ENCODE measurements at places on chromosomes 6 and 20.
A peak's percentile ranks its signal among the peaks of the same experiment; 100 is the strongest.

GRCh38 chr6:11381801-11382513 is 149.5 kb upstream of the NEDD9 start:
- DNase-seq, result no peak

- DNase-seq, result no peak
These were observed 6.0 kb upstream of the VEGFA start for GRCh38 chr6:43763812-43764522.

- DNase-seq, result no peak
These were observed 182.8 kb downstream of the SMOC2 start for GRCh38 chr6:168623736-168624135.

GRCh38 chr6:159819932-159820640 is 20.0 kb downstream of the PNLDC1 start:
- no peak for DNase-seq

GRCh38 chr6:14166839-14167238 is 49.3 kb downstream of the CD83 start:
- no peak for DNase-seq

DNA sequence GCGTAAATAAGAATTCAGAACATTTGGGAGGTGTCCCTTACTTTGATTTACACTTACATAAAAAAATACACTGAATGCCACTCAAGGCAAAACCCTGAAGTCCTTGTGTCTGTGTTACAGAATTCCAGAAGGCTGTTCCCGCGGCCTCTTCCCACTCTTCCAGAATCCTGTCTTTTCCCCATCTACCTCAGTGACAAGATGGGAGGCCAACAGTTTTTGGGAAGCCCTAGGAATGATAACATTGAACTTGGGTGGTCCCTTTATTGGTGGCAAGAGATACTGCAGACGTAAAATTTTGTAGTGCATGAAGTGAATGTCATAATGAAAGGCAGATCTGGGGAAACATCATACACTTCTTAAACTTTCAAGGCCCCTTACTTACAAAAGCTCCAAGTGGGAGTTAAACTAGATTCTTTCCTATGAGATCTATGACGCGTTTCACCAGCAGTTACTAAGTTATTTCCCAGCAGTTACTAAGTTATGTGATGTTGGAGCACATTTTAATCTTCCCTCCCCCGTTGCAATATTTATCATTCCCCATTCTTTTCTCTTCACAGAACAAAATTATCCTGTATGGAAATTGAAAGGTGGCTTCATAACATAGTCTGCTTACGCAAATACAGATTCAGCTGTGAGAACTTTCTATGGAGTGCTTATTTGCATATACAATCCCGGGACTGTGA is 79.5 kb downstream of the BCAS1 start:
- no peak for DNase-seq

GRCh38 chr6:79377888-79378348 is 143.4 kb upstream of the HMGN3 start:
- DNase-seq, result no peak

DNA sequence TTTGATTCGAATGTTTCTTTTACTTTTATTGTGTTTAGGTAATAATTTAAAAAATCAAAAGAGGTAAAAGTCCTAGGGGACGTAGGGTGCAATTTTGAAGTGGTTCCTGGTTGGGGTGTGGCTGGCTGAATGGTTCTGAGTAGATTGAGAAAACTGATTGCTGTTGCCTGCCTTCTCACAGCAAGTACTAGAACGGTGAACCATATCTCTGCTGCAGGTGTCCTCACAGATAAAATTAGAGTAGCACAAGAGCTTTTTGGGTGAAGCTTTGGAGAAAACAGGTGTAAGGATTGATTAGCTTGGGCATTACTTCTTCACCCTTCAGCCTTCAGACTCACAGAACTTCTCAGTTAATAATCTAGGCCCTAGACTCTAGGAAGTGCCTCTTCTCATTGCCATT is 19.8 kb upstream of the GJA10 start:
- no peak for DNase-seq

DNA sequence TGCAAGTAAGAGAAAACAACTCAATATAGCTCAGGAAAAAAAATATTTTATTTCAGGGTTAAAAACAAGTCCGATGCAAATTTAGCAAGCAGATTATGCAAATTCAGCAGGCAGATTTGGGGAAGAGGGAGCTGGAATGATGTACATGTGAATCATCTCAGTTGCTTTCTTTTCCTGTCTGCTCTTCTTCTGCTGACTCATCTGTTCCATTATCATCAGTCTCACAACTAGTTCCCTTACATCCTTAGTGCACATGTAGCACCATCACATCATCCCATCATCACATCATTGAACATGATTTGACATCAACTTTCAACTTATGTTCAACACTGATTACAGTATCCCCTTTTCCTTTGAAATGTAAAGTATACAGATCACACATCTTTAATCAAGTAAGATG is 11.5 kb upstream of the DEFB113 start:
- no peak for DNase-seq

DNA sequence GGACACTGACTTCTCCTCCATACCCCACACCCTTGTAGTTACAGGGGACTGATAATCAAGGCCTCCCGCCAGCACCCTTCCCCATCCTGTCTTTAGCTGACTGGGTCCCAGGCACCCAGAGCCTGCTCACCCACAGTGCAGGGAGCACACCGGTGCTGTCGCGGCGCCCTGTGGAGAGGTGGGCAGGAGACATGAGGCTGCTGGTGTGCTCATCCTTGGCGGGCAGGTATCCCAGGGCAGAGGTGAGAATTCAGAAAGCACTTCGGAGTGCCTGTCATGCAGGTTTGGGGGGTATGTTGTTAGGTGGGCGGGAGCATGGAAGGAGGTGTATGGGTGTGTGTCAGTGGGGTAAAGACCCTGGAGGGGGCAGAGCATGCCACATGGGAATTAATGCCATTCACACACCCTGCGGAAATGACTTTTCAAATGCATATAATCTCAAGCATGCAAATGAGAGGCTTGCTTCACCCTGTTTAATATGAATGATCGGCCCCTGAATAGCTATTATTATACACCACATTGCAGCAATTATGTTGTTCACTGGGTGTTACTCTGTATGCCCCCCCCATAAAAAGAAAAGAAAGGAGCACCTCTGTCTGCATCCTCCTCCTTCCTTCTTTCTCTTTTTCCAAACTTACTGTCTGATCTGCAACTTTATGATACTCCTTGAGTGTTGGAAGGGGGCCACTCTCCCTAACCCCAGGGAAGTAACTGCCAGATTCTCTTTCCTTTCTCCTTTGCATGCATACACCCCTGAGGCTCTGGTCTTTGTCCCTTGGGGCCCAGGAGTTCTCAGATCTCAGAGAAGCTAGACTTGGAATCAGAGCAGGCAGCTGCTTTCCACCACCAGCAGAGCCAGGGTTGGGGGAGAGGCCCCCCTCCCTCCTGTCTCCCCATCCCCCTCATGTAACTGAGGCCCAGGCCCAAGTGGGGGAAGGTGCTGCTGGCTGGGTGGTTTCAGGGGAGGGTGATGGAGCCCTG is 16.0 kb downstream of the FOXP4 start:
- DNase-seq, result no peak

- no peak for DNase-seq
These were observed 47.8 kb upstream of the PKHD1 start for GRCh38 chr6:52135217-52135616.

GRCh38 chr6:154243793-154244750 is 112.5 kb downstream of the IPCEF1 start:
- peak; percentile 52 for DNase-seq

- no peak for DNase-seq
These were observed 274.3 kb downstream of the QKI start for GRCh38 chr6:163688739-163689362.

- DNase-seq, result no peak
These were observed 66.1 kb upstream of the SLC22A16 start for GRCh38 chr6:110542311-110543024.

DNA sequence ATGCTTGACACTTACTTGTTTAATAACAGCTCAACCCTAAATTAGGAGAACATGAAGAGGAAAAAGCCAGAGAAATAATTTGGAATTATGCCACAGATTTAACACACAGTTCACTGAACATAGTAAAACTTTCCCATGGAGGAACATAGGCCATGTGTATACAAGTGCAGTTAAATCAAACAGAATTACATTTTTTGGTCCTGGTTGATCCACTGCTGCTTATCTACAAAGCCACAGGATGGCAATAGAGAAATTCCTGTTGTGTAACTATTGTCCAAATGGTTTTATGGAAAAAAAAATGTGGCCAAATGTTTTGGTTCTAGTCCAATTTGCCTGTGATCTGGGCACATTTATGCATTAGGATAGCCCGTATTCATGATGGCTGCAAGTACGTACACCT is 136.8 kb downstream of the ALDH8A1 start:
- no peak for DNase-seq

DNA sequence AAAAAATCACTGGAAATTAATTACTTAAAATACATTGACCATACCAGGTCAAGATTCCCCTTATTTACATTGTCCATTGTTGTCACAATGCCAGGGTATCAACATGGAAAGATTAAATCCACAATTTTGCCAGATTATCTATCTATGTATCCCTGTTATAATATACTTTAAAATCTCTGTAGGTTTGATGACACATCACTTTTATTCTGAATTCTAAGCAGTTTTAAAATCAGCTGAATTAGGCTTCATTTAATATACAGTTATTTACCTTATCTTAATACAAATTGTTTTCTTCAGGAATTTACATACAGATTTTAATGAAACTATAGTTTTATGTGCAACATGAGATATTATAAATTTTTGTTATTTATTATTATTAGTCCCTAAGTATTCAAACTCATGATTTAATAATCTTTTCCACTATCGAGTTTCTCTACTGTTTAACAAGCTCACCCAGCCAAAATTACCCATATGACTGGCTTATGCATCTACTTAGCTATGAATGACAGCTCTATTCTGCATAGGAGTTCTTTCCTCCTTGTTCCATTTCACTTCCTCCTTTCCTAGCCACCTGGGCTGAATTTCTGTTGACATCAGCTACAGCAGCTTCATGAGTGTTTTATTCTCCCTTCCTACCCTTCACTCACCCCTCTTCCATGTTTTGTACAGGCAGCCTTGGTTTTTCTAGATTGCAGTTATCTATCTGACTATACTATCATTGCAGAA is 654.2 kb upstream of the MAP3K7 start:
- no peak for DNase-seq

DNA sequence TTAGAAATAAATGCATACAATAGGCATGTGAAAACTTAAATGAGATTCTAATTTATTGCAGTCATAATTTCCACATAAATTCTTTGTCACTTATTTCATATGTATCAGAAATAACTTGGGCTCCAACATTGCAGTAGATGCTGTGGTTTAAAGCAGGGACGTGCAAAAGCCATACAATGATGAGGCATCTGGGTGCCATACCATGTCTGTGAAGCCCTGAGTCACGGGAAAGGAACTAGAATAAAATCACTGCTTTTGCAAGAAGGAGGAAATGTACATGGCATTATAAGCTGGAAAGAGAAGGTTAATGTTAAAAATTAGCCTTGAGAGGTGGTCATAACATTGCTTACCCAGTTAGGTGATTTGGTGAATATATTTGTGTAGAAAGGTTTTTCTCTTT is 180.4 kb downstream of the SASH1 start:
- no peak for DNase-seq

DNA sequence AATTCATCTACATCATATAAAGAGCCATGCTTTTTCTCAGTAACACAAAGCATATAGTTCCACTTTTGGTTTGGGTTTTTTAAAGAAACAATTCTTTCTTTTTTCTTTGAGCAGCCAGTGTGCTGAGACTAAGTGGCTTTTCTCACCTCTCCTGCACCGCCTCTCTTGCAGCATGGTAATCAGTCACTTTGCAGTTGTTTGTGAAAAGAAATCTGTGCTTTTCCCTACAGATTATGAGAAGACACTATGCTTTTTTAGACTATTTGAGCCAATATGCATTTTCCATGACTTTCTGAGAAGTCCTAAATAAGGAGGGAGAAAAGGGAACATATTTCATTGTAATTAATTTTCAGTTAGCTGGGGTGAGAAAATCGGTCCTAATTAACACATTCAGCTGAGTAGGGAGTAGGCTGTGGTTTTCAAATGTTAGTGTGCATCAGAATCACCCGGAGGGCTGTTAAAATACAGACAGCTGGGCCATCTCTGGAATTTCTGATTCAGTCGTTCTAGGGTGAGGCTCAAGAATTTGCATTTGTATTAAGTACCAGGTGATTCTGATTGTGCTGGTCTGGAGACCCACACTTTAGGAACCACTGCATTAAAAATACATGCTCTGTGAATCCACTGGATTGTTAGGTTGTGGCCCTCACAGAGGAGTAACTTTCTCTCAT is 155.2 kb downstream of the TINAG start:
- no peak for DNase-seq

GRCh38 chr20:10992731-10993130 is 318.9 kb upstream of the JAG1 start:
- DNase-seq, result no peak

DNA sequence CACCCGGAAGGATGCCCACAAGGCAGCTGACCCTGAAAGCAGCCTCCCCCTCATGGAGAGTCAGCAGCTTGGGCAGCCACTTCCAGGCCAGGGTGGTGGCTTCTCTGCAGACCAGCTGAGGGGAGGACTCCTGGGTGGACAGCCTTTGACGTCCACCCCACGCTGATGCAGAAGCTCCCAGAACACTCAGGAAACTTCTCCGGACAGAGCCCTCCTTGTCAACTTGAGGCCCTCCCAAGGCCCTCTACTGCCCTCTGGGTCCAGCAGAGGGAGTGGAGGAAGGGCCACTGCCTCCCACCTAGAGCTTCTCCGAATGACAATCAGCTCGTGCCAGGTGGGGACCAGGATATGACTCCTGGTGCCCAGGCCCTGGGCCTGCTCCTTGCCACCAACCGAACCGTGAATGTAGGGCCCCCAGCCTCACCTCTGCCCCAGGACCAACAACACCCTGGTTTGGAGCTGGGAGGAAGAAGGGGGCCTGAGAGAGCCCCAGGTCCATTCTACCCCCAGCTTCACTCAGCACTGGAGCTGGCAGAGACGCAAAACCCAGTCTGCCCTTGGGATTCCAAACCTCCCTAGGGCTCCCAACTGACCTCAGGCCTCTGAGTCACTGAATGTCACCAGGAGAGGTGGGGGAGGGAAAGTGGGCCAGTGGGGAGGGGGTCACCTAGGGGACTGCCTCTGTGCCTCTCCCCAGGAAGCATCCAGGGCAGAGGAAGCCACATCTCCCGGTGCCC is 10.9 kb upstream of the SLC22A7 start:
- no peak for DNase-seq

- no peak for DNase-seq
These were observed 65.4 kb downstream of the FILIP1 start for GRCh38 chr6:75428204-75428603.

- no peak for DNase-seq
These were observed 8.7 kb downstream of the JAG1 start for GRCh38 chr20:10665027-10665561.

- DNase-seq, result no peak
These were observed 4.9 kb downstream of the TBXT start for GRCh38 chr6:166162599-166163342.
